ENCODE measurements at places on chromosomes 7 and 10. TPM values are rescaled to one million over a fixed set of nuclear protein-coding genes. Genes with fewer than 3 reads are reported as not detected.

The SMO gene
- 0.21 TPM for total RNA-seq

The HELLS gene
- 135 TPM for total RNA-seq

The CCSER2 gene
- 69.8 TPM for total RNA-seq

The LIPJ gene
- total RNA-seq: not detected

DNA sequence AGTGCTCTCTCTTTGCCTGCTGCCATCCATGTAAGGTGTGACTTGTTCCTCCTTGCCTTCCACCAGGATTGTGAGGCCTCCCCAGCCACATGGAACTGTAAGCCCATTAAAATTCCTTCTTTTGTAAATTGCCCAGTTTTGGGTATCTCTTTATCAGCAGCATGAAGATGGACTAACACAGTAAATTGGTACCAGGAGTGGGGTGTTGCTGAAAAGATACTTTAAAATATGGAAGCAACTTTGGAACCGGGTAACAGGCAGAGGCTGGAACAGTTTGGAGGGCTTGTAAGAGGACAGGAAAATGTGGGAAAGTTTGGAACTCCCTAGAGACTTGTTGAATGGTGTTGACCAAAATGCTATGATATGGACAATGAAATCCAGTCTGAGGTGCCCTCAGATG, 63.8 kb upstream of the PPP1R9A start:
- DNase-seq: no peak
- peaks cover 4% of the 10 kb centered on the region for H3K36me3 ChIP-seq
- H3K4me3 ChIP-seq: no peak overlapping the region
- H3K4me1 ChIP-seq: no peaks in the 10 kb centered on the region
- H3K27ac ChIP-seq: no peak overlapping the region
- H3K27me3 ChIP-seq: no peaks in the 10 kb centered on the region

DNA sequence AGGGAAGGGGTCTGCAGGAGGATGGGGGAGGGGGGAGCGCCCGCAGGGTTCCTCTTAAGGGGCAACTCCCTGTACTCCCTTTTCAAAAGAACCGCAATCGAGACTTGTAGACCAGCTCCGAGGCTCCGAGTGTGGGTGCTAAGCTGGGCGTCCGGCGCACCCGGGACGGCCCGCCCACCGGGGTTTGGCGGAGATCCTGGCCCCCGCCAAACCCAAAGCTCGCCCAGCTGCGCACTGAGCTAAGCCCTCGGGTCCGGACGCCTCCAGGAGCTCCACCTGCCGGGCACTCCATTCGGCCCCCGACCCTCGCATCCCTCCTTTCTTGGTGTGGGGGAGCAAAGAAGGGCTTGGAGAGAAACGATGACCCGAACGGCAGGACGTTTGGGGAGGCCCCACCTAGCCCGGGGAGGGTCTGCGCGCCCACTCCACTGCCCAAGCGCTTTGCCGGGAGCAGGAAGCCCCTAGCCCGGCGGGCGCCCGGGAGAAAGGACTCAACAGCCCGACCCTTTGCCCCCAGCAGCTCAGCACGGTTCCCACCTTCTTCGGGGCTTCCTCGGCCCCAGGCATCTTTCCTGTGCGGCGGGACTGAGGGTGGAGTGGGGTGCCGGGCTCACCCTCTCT, 651 bp downstream of the AFAP1L2 start:
- peak overlapping the region; percentile 7 for H3K4me3 ChIP-seq
- DNase-seq: no peak
- H3K36me3 ChIP-seq: no peaks in the 10 kb centered on the region

Data from activated CD4-positive, alpha-beta memory T cell treated with anti-CD3 and anti-CD28 coated beads for 36 hours (primary cell).